ENCODE measurements at places on chromosomes 7 and 10.

DNA sequence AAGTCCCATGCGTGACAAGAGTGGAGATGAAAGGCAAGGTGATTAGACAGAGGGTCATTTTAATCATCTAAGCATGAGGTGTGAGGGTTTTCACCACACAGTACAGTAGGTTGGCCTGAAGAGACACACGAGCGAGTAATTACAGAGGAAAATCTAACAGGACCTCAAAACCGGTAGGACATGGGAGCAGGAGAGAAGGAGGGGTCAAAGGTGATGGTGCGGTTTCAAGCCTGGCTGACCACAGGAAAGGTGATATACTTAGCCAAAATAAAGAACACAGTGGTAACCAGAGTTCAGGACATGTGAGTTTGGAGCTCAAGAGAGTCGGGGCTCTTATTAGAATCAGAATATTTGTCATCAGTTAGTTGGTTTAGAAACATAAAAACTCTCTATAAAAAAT is 20.0 kb downstream of the GLI3 start:
- no peak for DNase-seq

DNA sequence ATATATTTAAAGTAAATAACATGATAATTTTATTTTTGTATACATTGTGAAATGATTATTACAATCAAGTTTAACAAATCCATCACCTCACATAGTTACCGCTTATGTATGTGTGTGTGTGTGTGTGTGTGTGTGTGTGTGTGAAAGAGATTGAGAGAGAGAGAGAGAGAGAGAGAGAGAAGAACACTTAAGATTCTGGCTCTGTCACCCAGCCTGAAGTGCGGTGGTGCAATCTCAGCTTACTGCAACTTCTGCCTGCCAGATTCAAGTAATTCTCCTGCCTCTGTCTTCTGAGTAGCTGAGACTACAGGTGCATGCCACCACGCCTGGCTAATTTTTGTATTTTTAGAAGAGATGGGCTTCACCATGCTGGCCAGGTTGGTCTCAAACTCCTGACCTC is 17.8 kb downstream of the LYZL1 start:
- DNase-seq, result no peak

GRCh38 chr10:62534031-62534430 is 159.9 kb downstream of the ZNF365 start:
- no peak for DNase-seq

- no peak for DNase-seq
These were observed 630.6 kb upstream of the ZWINT start for GRCh38 chr10:56991591-56992069.

DNA sequence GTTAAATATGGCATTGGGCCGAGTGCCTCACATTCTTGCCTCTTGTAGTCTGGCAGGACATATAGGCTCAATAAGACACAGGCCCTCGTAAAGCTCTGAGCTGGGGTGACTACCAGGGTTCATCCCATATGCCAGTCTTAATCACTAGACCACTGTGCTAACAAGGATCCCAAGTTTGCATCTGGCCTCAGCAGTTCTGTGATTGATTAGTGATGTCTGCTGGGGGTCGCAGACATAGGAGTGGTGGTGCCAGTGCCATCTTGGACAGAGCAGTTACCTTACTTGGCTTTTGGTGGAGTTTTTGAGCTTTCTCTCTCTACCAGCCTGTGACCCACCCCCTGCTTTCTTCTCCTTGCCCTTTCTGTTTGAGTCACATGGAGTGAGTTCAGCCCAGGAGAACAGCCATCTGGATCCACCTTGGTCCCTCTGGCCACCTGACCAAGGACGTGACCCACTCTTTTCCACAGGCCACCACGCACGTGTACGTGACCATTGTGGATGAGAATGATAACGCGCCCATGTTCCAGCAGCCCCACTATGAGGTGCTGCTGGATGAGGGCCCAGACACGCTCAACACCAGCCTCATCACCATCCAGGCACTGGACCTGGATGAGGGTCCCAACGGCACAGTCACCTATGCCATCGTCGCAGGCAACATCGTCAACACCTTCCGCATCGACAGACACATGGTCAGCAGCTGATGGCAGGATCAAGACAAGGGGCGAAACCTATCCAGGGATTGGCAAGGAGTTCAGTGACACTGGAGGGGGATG is 4.1 kb upstream of the VSIR start:
- DNase-seq, result no peak

GRCh38 chr7:151254316-151254715 is 5.8 kb upstream of the SMARCD3 start:
- DNase-seq, result no peak

GRCh38 chr7:1081931-1082401 is 5.9 kb upstream of the GPER1 start:
- DNase-seq, result no peak

- no peak for DNase-seq
These were observed 87.8 kb upstream of the PPP2R2D start for GRCh38 chr10:131812736-131813604.

- no peak for DNase-seq
These were observed 157.5 kb upstream of the PHYHIPL start for GRCh38 chr10:59018977-59019376.

- no peak for DNase-seq
These were observed 23.3 kb downstream of the PRKG1 start for GRCh38 chr10:51097546-51097945.

DNA sequence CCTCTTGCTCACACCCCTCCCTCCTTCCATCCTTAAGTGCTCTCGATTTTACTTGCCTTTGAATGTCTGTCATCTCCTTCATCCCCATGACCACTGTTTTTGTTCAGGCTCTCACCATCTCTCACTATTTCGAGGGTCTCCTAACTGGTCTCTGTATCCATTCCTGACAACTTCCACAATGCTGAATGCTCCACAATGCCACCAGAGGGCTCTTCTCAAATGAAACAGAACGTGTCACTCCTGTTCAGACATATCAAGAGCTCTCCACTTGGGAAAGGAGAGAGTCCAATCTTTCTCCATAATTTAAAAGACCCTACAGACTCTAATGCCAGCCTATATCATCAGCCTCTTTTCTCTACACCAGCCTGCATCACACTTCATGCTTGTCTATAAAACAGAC is 9.0 kb upstream of the SLC13A1 start:
- DNase-seq, result no peak

- no peak for DNase-seq
These were observed 25.8 kb downstream of the WBP1L start for GRCh38 chr10:102769375-102770107.

GRCh38 chr10:87761153-87761552 is 56.9 kb downstream of the ATAD1 start:
- DNase-seq, result no peak

DNA sequence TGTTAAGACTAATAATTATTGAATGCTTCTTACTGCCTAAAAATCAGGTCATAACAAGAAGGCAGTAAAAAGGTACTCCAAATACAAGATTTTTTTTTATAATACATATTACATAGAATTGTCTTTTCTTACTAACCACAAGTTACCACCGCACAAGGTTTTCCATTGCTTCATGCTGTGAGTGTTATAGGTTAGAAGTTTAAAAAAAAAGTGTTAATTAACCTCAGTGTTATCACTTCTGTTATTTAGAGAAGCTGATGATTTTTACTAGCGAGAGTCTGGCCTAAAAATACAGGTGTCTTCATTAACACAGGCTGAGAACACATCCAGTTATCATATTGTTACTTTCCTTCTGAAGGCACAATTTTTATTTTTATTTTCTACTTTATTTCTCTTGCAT is 1281.9 kb upstream of the CELF2 start:
- no peak for DNase-seq

GRCh38 chr7:47496666-47497065 is 85.2 kb downstream of the TNS3 start:
- DNase-seq, result no peak

GRCh38 chr7:23938937-23939552 is 229.0 kb downstream of the STK31 start:
- DNase-seq, result no peak

DNA sequence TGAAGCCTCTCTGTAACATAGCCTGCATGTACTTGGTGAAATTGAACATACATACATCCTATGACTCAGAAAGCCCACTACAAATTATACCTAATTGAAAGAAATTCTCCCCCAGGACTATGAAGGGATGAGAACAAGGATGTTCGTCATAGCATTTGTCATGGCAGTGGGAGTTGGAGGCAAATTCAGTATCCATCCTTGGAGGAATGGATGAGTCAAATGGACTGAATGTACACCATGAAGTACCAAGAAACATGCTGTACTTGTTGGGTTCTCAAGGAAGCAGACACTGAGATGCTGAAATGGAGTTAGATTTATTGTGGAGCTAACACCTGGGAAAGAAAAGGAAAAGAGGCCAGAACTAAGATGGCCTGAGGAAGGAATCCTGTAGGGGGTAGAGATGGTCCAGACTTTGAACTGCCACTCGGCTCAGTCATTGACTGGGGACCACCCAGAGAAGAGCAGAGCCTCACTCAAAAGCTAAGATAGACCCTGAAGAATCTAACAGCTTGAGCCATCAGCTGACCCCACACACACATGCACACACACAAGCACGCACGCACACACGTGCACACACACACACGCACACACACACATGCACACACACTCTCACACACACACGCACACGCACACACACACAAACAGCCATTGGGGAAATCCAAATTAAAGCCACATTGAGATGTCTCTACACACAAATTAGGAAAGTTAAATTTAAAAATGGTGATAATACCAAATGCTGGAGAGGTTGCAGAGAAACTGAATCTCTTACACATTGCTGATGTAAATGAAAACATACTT is 22.3 kb downstream of the AOC1 start:
- DNase-seq, result no peak

- no peak for DNase-seq
These were observed 3.5 kb upstream of the GNGT1 start for GRCh38 chr7:93902777-93903423.

GRCh38 chr10:27223964-27224363 is 16.6 kb downstream of the ACBD5 start:
- DNase-seq, result no peak

- DNase-seq, result no peak
These were observed 19.9 kb downstream of the PPP2R2D start for GRCh38 chr10:131920693-131921092.

DNA sequence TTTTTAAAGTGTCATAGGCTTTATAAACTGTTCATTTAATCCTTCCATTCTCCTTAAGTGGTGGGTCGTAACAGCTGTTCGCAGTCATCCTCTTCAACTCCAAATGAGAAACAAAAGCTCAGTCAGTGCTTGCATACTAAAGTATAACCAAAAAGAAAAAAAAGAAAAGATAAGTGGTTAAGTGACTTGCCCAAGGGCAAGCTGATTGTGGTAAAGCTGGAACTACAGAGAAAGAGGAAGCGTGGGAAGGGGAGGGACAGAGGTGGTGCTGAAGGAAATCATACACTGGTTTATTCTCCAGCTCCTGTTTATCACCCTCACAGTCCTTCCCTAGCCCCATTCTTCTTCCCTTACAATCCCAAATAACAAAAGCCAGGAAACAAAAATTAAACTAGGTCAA is 29.6 kb downstream of the IDE start:
- DNase-seq, result no peak

GRCh38 chr7:86965727-86966120 is 93.7 kb downstream of the ELAPOR2 start:
- no peak for DNase-seq

DNA sequence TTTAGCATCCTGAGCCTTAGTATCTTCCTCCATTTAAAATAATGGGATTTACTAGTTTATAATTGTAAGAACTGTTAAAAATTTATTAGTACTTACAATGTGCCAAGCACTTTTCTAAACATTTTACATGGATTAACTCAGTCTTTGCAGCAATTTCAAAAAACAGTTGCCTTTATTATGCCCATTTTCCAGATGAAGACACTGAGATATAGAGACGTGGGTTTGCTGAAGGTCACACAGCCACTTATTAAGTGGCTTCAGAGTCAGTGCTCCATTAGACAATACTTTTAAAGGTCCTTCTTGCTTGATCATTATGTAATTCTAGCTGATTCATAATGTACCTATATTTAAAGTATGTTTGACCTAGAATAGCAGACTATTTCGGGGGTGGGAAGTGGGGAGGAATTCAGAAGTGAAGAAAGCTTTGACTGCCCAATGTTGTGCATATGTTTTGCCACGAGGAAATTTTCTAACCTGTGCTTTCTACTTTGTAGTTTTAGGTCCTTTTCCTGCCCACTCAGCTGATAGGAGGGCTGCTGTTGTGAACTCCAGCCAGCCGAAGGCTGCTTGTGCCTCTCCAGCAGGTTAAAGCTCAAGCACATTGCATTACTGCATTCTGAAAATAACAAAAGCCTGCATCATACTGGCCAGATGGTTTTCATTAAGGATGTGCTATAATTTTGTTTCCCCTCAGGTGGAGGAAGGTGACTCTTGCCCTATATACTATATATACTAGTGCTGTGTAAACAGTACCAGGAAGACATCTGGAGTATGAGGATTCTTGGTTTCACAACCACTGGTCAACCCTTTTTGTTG is 4.3 kb downstream of the PLEKHA8 start:
- no peak for DNase-seq

GRCh38 chr7:7970531-7971307 is 2.1 kb downstream of the GLCCI1 start:
- DNase-seq, result no peak

DNA sequence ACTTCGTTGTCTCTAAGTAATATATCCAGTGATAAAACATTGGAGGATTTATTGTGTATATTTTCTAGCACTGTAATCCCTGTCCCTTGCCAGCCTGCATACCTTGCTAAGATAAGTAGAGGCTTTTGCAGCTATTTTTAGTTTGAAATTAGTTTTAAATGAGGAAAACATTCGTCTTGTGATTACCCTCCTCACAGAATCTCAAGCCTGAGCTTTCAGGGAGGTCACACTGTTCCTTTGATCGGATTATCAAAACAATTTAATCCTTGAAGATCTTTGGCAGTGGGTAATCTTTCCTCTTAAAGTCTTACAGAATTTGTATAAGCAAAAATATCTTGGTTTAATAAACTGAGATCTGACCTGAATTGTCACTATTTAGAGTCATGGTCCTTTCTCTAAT is 897.0 kb upstream of the CELF2 start:
- no peak for DNase-seq

DNA sequence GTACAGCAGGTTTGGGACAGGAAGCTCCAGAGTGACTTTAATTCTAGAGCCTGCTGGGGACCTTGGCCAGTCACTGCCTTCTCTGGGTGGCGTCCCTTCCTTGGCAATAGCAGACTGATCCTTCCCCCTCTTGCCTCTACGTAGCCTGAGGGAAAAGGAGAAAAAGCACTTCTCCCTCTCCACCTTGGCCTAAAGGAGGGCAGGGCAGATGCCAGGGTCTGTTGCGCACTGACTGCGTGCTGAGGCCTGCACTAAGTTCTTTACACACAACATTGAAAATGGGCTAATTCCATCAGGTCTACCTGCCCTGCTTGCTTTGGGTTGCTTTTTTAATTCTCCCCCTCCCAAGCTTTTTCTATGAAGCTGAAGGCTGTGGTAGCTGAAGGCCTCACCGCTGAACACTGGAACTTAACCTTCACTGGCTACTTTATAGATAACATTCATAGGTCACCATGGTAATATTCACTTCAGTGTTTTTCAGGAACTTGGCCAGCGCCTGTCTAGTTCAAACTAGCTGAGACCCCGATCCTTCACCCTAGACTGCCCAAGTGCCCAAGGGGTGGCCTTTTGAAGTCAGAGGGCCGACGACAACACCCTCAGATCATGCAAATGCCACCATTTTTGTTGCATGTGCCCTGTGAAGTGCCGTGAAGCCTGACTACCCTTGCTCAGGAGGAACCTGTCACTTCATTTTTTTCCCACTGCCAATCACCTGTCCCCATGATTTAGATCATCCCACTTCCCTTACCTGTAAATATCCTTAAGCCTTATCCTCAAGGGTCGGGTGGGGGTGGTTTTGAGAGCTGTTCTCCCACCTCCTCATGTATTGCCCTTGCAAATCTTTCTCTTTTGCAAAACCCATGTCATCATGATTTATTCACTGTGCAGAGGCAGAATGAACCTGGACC is 28.7 kb downstream of the PRF1 start:
- DNase-seq, result no peak
